ENCODE measurements at places on chromosomes 16 and 17.

DNA sequence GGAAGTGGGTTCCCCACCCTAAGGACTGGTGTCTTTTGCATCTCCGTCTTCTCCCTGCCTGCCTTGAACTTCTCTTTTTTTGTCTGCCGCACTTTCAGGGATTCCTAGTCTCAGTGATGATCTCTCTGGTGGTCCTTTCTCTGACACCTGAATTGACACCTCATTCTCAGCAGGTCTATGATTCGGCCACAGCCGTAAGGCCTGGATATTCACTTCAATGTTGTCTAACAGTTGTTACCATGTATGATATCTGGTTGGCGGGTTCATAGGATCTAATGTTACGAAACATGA, 25.1 kb upstream of the SLC47A1 start:
- no peak for DNase-seq

DNA sequence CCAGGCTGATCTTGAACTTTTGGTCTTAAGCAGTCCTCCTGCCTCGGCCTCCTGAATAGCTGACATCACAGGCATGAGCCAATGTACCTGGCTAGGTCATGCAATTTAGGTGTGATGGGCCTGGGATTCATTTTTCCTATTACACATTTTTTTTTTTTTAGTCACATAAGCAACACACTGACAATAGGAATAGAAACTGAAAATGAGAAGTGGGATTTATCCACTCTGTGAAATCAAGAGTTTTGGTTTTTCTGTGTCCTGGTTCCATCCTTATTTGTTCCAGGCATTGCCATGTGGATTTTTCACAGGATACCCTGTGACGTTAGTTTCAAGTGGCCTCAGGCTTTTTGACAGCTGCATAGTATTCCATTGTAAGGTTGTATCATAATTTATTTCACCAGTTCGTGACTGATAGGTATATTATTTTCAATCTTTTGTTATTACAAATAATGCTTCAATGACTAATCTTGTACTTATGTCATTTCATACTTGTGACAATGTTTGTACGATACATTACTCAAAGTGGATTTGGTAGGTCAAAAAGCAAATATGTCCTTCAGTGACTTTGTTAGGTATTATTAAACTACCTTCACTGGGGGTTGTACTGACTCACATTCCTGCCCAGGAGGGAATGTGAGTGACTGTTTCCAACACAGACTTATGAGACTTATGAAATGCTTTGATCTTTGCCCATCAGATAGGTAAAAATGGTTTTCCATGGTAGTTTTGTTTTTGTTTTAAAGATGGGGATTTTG, 10.6 kb downstream of the ADCY7 start:
- no peak for DNase-seq

DNA sequence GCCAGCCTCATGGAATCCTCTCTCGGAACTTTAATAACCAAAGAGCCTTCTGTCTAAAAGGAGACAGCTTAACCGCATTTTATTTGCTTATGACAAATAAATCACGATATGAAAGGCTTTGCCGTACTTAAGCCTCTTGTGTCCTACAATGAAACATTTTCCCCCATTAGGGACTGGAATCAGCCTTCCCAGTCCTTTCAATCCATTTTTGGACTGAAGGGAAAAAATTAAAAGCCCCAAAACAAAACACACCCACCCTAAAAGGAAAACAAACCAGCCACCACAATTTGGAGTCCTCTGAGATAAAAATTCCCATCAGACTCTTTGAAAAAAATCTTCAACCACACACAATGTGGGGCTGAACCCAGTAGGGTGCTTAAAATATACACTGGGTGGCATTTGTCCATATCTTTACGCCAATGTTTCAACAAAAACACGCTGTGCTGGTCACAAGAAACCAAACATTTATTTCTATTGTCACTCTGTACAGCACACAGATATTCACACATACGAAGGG, 3.0 kb downstream of the HOXB4 start:
- no peak for DNase-seq

- DNase-seq, result no peak
These were observed 345.1 kb downstream of the XYLT1 start for GRCh38 chr16:17125671-17126070.

- no peak for DNase-seq
These were observed 176.4 kb downstream of the AXIN2 start for GRCh38 chr17:65385071-65385470.

DNA sequence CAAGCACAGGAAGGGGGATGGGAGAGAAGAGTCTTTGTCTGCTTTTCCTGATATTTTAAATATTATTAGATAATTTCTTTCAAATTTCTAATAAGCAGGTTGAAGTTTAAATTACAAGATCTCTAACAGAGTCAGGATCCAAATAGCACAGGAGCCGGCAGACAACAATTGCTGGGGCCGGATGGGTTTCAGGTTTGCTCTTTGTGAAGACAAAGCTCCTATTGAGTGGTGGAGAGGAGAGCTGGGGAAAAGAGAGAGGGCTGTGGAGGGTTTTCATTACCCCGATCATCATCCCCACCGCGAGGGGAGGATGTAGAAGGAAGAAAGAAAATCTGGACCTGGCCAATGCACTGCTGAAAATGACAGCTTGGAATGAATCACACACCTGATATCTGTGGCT, 197.3 kb downstream of the SOX9 start:
- DNase-seq, result no peak

DNA sequence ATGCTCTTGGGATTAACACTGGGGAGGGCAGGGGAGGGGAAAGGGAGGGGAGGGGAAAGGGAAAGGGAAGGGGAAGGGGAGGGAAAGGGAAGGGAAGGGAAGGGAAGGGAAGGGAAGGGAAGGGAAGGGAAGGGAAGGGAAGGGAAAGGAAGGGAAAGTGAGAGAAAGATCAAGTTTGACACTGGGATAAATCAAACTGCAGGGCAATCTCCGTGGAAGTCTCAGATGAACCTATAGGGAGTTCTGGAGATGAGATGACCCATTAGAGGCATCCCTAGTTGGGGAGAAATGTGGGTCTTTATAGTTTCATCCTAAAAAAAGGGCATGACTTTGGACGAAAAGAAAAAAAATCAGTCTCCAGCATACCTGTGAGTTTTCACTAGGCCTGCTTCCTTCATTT, 2.2 kb downstream of the KRTAP4-12 start:
- no peak for DNase-seq

All from spinal cord (tissue), 10 donors.